Stimulated activated CD4-positive, alpha-beta T cell treated with anti-CD3 and anti-CD28 coated beads, Interleukin-1b, Interleukin-23, amount 100 ng/mL, for 48 hours (primary cell): ENCODE measurements at places on chromosomes 3 and 15.

DNA sequence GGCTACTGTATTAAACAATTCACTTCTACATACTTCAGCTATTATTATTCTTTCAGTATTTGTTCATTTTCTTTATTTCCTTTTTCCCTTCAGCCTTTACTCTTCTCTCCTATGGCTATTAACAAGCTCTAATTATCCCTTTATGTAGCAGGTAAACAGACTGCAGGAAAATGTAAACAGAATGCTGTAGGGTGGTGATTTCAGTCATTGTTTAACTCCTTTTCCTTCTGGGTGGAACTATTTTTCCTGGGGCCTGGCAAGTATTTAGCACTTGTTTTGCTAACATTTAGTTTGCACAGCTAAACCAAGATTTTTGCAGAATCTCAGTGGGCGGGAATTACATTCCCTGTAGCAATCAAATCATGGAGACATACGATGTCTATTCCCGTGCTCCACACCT lies 14.4 kb downstream of the RARB start:
- DNase-seq = no peak

- no peak for DNase-seq
These were observed 74.4 kb downstream of the MGLL start for GRCh38 chr3:127747751-127748521.

GRCh38 chr15:80242132-80242769 lies 9.8 kb downstream of the CTXND1 start:
- DNase-seq = peak; percentile 7

GRCh38 chr3:8663177-8664061 lies 18.8 kb upstream of the SSUH2 start:
- DNase-seq = peak; percentile 41

GRCh38 chr3:100609963-100610362 lies 562 bp downstream of the ADGRG7 start:
- DNase-seq = no peak

DNA sequence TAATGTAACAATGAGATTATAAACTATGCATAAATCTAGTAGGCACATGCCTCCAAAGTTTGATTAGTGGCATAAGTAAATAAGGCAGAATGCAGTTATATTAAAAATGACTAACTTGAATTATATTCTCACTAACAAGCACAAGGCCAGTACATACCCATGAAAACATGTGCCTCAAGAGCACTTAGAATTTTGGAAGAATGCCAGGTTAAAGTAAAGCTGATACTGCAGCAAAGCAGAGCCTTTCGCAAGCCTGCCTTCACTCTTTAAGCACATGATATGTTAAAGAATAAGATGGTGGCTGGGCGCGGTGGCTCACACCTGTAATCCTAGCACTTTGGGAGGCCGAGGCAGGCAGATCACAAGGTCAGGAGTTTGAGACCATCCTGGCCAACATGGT lies 49.0 kb downstream of the KBTBD12 start:
- DNase-seq = no peak

GRCh38 chr3:73695841-73696240 lies 71.1 kb upstream of the PDZRN3 start:
- DNase-seq = no peak
